Esophagus squamous epithelium (tissue), 5 donors: ENCODE measurements at places on chromosomes 6 and 20. TPM values are rescaled to one million over a fixed set of nuclear protein-coding genes. Genes with fewer than 3 reads are reported as not detected.

KIF13A gene
- 25.7 TPM for total RNA-seq

UCKL1 gene
- 38.0 TPM for total RNA-seq

PPP1R3G gene
- 3.0 TPM for total RNA-seq

MPIG6B gene
- 0.12 TPM for total RNA-seq

IL17F gene
- not detected for total RNA-seq

EXOC2 gene
- total RNA-seq, result 21.5 TPM

MYCT1 gene
- total RNA-seq, result 3.8 TPM

COL12A1 gene
- total RNA-seq, result 34.0 TPM

VSX1 gene
- total RNA-seq, result not detected

HLA-G gene
- total RNA-seq, result not detected

GLP1R gene
- total RNA-seq, result not detected

CDH22 gene
- 2.3 TPM for total RNA-seq

IL20RA gene
- total RNA-seq, result 12.6 TPM

VSTM2L gene
- 0.38 TPM for total RNA-seq

UNC93A gene
- 1.0 TPM for total RNA-seq

NRSN1 gene
- not detected for total RNA-seq

SMPDL3A gene
- total RNA-seq, result 16.1 TPM

RRAGD gene
- 39.7 TPM for total RNA-seq
